NCI-H1092 (cell line): ENCODE measurements at places on chromosomes 7 and 10.

GRCh38 chr10:26706206-26706605, 8.7 kb downstream of the PDSS1 start:
- no peak for DNase-seq

DNA sequence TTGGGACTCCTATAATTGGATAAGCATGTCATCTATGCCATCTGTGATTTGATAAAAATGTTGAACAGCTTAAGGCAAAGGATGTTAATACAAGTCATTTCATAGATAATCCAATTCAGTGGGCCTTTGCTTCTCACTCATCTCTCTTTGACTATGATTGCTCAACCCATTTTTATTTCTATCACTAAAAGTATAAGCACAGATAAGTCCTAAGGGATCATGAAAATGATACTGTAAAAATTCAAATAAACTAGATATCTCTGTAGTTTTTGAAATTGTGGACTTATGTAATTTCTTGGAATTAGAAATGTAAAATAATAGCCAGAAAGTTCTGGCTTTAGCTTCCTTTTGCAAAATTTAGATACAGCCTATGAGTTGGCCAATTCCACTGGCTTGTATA, 440.3 kb downstream of the POM121L12 start:
- no peak for DNase-seq

GRCh38 chr7:43513251-43513650, 69.7 kb upstream of the STK17A start:
- peak; percentile 36 for DNase-seq

DNA sequence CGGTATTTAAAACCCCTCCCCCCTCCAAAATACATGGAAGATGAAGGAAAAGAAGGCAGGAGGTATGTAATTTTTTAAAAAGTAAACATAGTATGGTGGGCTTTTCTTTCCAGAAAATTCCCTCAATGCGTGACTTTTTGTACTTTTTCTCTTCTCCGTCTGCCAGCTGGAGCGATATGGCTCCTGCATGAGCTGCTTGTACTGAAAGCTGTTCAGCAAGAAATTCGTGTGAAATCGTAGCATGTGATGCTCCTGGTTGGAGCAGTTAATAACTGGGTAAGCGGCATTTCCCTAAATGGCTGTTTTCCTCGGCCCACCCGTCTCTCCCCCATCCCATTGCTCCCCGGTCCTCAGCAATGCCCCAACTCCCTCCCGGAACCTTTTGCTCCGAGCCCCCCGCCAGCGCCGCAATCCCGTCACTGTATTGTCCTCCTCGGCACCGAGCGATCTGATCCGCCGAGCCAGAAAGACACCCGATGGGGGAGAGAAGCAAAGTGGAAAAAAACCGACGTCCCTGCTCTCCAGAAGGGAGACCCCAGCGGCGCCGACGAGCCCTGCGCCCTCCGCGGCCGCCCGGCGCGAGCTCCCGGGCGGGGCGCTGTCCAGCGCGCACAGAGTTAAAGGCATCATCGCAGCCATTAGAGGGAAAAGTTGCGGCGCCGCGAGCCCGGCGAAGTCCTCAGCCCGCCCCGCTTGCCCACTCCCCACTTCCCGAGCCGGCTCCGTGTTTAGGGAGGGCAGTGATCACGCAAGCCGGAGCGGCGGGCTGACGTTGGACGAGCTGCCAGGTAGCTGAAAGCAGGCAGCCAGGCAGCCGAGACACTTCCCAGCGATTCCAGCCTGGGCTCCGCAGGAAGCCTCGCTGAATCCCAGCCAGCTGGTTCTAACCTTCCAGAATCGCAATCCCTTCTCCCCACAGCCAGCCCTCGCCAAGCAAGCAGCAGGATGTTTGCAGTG, at the start of gene VSTM2A:
Gene VSTM2A, plus strand, starts transcription at position 707 of the 957 bp plus-strand sequence. CDS start 356 bp downstream, outside the sequence.
- DNase-seq, result peak; percentile 70

DNA sequence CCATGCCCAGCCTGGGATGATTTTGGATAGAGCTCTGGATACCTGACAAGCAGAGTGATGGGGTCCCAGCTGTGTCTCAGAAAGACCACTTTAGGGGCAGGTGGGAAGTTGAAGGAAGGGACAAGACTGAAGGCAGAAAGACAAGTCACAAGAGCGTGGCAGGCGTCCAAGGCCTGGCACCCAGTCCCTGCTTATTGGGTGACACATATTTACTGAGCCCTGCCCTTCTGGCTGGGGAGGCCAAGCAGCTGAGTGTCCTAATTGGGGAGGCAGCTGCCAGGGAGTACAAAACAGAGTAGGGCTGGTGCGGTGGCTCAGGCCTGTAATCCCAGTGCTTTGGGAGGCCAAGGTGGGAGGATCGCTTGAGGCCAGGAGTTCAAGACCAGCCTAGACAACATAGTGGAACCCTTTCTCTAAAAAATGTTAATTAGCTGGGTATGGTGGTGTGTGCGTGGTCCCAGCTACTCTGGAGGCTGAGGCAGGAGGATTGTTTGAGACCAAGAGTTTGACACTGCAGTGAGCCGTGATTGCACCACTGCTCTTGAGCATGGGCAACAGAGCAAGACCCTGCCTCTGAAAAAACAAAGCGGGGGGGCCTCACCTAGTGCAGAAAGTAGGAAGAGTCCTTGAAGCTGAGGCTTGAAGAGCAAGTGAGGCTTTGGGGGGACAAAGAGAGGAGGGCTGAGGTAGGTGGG, 53.0 kb upstream of the GTF2I start:
- no peak for DNase-seq

GRCh38 chr7:129661645-129662182, 50.2 kb downstream of the NRF1 start:
- DNase-seq, result no peak

GRCh38 chr10:36118314-36118713, 476.2 kb upstream of the FZD8 start:
- DNase-seq, result no peak

DNA sequence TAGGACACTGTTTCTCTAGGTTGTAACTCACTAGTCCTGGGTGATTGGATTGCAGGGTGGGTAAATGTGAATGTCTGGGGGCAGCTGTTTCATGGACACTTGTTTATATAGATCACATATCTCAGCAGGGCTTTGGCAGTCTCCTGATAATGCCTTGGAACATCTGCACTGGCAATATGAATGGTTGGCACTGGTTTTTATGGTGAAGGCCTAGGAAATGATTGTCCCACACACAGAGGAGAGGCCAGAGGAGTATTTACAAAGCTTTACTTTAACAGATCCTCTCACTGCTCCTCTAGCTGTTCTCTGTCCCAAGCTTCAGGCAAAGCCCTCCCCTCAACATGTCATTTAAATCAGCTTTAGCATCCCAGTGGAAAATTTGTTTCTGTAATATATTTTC, 171.3 kb upstream of the STEAP4 start:
- DNase-seq, result no peak

- no peak for DNase-seq
Measured at GRCh38 chr10:22271786-22272185, 44.4 kb upstream of the COMMD3 start.
